ENCODE measurements at places on chromosomes 11 and 22. TPM values are rescaled to one million over a fixed set of nuclear protein-coding genes. Genes with fewer than 3 reads are reported as not detected.

DNA sequence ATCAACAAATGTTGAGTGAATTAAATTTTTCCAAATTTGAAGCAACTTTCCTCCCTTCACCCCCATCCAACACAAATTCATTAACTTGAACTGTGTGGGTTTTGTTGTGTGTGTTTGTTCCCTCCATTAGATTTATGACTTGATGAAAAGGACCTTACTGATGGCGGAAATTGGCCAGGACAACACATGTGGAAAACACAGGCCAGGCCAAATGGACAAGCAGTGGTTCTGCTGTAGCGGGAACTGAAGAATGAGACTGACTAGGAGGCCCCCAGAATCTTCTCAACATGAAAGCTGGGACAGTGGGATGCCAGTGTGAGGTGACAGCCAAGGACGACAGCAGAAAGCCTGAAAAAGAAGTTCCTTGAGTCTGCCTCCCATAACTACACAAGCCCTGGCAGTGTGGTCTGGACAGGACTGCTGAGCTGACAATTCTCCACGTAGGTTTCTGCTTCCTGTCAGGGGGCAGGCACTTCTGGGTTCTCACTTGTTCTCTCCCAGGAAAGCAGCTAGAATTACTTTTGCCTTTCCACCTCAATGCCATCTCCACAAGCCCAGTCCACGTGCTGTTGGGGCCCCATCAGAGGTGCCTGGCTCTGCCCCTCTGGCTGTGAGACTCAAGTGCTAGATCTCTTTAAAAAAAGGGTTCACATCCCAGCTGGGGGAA, 94.3 kb downstream of the ETS1 start:
- peaks cover 13% of the 10 kb centered on the region for H3K4me1 ChIP-seq
- H3K36me3 ChIP-seq: no peaks in the 10 kb centered on the region
- peak overlapping the region; percentile 43 for H3K27ac ChIP-seq
- DNase-seq: no peak

GRCh38 chr22:33853200-33854097, 66.8 kb downstream of the LARGE1 start:
- H3K27me3 ChIP-seq: no peaks in the 10 kb centered on the region
- peak overlapping the region; percentile 10 for H3K4me3 ChIP-seq
- peak; percentile 77 for DNase-seq
- H3K4me1 ChIP-seq: peaks cover 5% of the 10 kb centered on the region

DNA sequence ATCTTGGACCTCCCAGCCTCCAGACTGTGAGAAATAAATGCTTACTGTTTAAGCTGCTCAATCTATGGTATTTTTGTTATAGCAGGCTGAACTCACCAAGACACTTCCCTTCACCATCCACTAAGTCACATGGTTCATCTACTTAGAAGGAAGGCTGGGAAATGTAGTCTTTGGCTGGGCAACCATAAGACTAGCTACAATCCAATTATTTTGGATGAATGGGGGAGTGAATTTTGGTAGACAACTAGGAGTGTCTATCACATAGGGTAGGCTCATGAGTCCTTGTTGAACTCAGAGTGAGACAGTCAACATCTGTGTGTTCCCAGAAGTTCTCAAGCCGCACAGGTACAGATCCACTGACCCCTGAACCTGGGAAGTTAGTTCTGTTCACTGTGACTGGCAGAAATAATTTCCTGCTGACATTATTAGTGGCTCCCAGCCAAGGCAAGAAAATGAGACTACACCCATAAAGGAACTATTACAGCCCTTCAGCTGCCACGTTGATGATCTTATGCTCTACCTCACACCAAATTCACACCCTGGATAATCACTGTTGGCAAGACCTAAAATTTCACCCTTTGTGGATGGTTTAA, 3.1 kb upstream of the SLC35C1 start:
- peak overlapping the region; percentile 66 for H3K27ac ChIP-seq
- no peaks in the 10 kb centered on the region for H3K27me3 ChIP-seq
- H3K4me3 ChIP-seq: no peak overlapping the region

DNA sequence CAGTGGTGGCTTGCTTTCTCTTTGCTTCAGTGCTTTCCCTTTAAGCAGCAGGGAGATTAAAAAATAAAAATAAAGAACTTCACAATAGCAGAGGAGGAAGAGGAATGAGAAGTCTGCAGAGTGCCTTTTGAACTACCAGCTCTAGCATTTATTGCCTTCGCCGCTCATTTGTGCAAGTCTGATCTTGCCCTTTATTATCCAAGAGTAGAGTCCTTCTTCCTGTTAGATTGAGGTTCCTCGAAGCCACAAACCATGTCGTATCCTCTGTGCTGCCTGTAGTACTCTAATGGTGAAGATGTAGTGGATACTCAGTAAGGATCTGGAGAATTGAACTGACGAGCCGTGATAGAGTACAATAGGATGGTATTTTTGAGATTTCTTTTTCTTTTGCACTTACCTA, 101.2 kb upstream of the RAG2 start:
- no peak overlapping the region for H3K4me3 ChIP-seq
- H3K27me3 ChIP-seq: no peaks in the 10 kb centered on the region
- no peak overlapping the region for H3K27ac ChIP-seq
- no peak for DNase-seq
- H3K4me1 ChIP-seq: peaks cover 3% of the 10 kb centered on the region
- no peaks in the 10 kb centered on the region for H3K36me3 ChIP-seq

GRCh38 chr11:75745807-75746206, 22.8 kb upstream of the DGAT2 start:
- H3K4me1 ChIP-seq: no peaks in the 10 kb centered on the region
- no peak overlapping the region for H3K4me3 ChIP-seq
- no peak overlapping the region for H3K27ac ChIP-seq

DNA sequence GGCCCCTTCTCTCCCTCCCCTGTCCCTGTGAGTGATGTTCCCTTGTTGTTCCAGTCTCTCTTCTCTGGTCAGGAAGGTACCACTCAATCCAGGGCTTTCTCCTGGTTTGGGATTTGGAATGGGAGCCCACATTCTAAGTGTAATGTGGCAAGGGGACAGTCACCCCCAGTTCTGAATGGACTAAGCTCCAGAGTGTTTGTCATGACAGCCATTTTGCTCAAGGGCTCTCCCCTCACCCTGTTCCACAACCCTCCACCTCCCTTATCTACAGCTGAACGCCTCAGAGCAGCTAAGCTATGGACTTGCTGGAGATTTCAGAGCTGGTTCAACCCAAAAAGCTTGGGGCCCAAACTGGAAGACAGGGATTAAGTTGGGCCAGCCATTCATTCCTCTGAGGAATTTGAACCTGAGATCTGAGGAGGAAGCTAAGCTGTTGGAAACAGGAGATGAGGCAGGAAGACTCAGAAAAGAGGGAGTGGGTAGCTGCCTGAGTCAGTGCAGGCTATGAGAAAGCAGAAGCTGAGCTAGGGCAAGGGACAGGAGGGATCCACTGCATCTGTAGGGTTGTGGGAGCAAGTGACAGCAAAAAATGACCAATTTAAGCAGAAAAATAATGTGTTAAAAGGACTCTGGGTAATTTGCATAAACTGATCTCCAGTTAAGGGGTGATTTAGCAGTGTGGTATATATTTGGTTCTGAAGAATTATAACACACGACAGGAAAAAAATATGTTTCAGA, 22.9 kb upstream of the FCHSD2 start:
- no peak overlapping the region for H3K4me3 ChIP-seq
- no peaks in the 10 kb centered on the region for H3K36me3 ChIP-seq
- H3K27ac ChIP-seq: no peak overlapping the region
- DNase-seq: no peak

GRCh38 chr11:30573951-30574350, 12.2 kb downstream of the MPPED2 start:
- no peak overlapping the region for H3K4me3 ChIP-seq
- no peaks in the 10 kb centered on the region for H3K4me1 ChIP-seq
- no peaks in the 10 kb centered on the region for H3K27me3 ChIP-seq
- H3K27ac ChIP-seq: no peak overlapping the region
- DNase-seq: no peak
- no peaks in the 10 kb centered on the region for H3K36me3 ChIP-seq

DNA sequence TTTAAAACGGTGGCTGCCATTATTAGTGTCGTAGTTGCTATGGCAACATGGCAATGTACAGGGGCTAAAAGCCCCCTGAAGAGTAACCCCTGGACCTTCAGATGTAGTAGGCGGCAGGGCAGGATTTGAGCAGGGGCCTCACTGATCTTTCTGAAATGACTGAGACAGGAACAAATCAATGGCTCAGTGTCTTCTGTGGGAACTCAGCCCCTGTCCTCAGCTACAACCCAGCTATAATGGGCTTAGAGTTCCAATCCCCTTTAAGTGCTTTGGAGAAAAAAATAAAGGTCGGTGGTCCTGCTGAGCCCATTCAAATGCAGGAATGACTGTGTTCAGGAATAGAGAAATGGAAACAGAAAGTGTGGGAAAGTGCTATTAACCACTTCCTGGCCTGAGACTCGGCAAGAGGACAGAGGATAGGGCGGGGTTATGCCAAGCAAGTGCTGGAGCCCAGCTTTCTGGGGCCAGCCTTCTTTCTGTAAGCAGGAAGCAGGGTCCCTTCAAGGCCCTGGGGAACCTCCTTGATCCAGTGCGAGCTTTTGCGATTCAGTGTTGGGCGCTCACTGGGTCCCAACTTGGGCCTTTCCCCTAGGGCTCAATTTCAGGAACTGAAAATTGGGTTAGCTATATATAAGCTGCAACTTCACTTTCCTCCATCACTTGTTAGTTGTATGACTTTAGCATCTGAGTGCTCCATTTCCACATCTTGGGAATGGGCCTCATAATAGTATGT, 6.1 kb upstream of the CD82 start:
- H3K4me3 ChIP-seq: no peak overlapping the region
- H3K27ac ChIP-seq: no peak overlapping the region
- no peaks in the 10 kb centered on the region for H3K27me3 ChIP-seq
- H3K4me1 ChIP-seq: peaks cover under 1% of the 10 kb centered on the region
- no peaks in the 10 kb centered on the region for H3K36me3 ChIP-seq

DNA sequence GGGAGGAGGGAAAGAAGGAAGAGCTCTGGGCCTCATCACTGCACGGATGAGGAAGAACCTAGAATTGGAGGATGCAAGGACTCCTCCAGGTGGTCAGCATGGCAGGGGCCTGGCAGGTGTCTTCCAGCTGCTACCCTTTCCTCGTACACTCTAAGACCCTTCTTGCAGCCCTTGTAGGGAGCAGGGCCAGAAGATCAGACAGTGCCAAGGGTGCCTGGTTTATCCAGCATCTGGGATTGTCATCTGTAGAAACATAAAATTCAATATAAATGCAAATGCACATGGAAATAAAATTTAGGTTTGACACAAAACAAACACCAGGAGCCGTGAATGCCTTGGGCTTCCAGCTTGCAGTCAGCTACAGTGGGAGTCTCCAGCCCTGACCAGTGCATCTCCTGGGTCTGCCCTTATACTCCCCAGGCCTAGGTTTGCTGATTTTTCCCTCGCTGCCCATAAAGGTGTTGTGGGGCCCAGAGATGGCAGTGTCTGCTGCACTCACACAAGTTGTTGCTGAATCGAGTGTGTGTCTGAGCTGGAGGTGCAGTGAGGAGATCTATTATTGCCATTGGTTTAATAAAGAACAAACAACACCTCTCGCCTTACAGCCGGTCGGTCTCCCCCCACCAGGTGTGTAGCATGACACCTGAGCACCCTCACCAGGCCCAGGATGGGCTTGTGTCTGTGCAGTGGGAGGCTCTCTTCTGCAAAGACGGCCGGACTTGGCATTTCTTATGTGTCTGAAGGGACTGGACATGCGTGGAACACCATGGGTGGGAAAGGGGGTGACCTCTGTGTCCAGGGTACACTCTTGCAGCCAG, 87.1 kb downstream of the BCR start:
- no peak for DNase-seq
- no peak overlapping the region for H3K4me3 ChIP-seq
- no peak overlapping the region for H3K27ac ChIP-seq
- peaks cover under 1% of the 10 kb centered on the region for H3K36me3 ChIP-seq
- H3K4me1 ChIP-seq: no peaks in the 10 kb centered on the region
- no peaks in the 10 kb centered on the region for H3K27me3 ChIP-seq

DNA sequence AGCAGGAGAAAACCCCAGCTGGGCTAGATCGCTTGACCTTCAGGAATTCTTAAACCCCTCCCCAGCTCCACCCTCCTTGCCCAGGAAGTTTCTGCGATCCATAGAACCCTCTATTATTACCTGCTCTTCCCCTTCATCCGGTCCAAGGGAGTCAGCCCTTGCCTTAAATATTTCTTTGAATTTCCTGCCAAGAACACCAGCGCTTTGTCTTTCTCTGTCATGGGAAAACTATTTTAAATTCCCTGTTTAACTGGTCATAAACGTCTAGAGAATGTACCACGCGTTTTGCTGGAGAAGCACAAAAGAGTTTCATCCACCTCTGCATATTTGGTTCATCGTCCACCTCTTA, 496 bp upstream of the TRAF6 start:
- H3K36me3 ChIP-seq: no peaks in the 10 kb centered on the region
- H3K27me3 ChIP-seq: no peaks in the 10 kb centered on the region
- H3K4me1 ChIP-seq: peaks cover 5% of the 10 kb centered on the region
- peak overlapping the region; percentile 89 for H3K27ac ChIP-seq
- DNase-seq: no peak
- H3K4me3 ChIP-seq: peak overlapping the region; percentile 88

- H3K4me3 ChIP-seq: no peak overlapping the region
- H3K27me3 ChIP-seq: no peaks in the 10 kb centered on the region
- no peaks in the 10 kb centered on the region for H3K4me1 ChIP-seq
- H3K27ac ChIP-seq: no peak overlapping the region
- DNase-seq: no peak
Measured at GRCh38 chr22:50119768-50120251, 30.0 kb downstream of the MOV10L1 start.

DNA sequence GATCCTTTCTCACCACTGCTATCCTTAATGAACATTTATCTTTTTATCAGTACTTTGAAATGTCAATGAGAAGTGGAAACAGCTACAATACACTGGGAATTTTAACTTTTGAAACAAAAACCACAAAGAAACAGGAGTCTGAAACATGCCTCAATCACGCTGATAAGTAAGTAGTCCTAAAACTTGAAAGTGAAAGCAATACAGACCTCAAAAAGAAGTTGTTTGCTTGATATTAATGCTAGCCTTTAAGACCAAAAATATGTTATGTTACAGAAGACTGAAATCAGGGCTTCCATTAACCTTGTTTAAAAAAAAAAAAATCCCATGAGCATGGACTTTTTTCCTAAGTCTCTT, 21.3 kb downstream of the PHF21A start:
- H3K36me3 ChIP-seq: no peaks in the 10 kb centered on the region
- peak overlapping the region; percentile 28 for H3K27ac ChIP-seq
- H3K4me1 ChIP-seq: no peaks in the 10 kb centered on the region
- no peak for DNase-seq
- no peaks in the 10 kb centered on the region for H3K27me3 ChIP-seq

GRCh38 chr11:4480577-4481239, 1.7 kb upstream of the OR52K1 start:
- no peak for DNase-seq
- no peak overlapping the region for H3K27ac ChIP-seq
- no peaks in the 10 kb centered on the region for H3K36me3 ChIP-seq
- no peaks in the 10 kb centered on the region for H3K4me1 ChIP-seq
- H3K4me3 ChIP-seq: no peak overlapping the region

GRCh38 chr11:94325681-94326080, 21.3 kb downstream of the IZUMO1R start:
- no peak overlapping the region for H3K27ac ChIP-seq
- peak; percentile 58 for DNase-seq
- no peak overlapping the region for H3K4me3 ChIP-seq
- H3K36me3 ChIP-seq: no peaks in the 10 kb centered on the region

- no peak overlapping the region for H3K27ac ChIP-seq
- no peaks in the 10 kb centered on the region for H3K27me3 ChIP-seq
Measured at GRCh38 chr22:24413736-24414385, 13.5 kb upstream of the ADORA2A start.

The PPP1CA gene
- total RNA-seq: 242 TPM

The TREH gene
- 2.8 TPM for total RNA-seq

The MS4A3 gene
- not detected for total RNA-seq

The POU2AF3 gene
- total RNA-seq: 4.5 TPM

The PRODH gene
- total RNA-seq: 11.6 TPM

The MMP11 gene
- 2.3 TPM for total RNA-seq

The OR6A2 gene
- 0.59 TPM for total RNA-seq
